ENCODE measurements at places on chromosomes 6 and 20.

- no peak for DNase-seq
Observed at GRCh38 chr6:159438106-159438505, 254.9 kb downstream of the SOD2 start.

GRCh38 chr6:17556014-17556413 is 44.1 kb upstream of the FAM8A1 start:
- DNase-seq, result no peak

DNA sequence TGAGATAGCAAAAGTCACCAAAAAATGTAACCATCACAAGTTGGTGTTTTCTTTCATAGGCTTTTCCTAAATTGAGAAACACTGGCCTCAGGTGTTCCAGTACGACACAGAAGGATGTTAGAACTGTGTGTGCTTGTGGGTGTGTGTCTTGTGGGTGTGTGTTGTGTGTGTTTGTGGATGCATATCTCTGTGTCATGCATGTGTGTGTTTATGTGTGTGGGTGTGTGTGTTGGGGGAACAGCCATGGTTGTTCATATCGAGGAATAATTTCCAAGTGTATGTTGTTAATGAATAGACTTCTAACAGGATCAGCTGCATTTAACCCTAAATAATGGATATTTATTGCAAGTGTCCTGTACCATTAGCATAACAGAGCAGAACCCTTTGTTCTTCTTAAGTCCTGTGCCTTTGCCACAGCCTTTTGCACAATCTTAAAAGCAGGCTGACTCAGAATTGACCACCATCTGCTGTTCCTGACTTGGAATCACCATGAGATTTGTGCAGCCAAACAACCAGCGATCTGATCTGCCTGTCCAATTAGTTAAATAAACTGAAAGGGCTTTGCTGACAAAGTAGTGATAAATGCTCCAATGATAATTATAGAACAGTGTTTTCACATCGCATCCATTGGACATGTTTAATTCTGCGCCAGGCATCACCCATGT is 7.6 kb downstream of the CD93 start:
- DNase-seq, result no peak

GRCh38 chr6:108672641-108673040 is 111.9 kb downstream of the FOXO3 start:
- DNase-seq, result no peak

GRCh38 chr6:133568970-133569889 is 319.7 kb upstream of the TCF21 start:
- DNase-seq, result no peak

DNA sequence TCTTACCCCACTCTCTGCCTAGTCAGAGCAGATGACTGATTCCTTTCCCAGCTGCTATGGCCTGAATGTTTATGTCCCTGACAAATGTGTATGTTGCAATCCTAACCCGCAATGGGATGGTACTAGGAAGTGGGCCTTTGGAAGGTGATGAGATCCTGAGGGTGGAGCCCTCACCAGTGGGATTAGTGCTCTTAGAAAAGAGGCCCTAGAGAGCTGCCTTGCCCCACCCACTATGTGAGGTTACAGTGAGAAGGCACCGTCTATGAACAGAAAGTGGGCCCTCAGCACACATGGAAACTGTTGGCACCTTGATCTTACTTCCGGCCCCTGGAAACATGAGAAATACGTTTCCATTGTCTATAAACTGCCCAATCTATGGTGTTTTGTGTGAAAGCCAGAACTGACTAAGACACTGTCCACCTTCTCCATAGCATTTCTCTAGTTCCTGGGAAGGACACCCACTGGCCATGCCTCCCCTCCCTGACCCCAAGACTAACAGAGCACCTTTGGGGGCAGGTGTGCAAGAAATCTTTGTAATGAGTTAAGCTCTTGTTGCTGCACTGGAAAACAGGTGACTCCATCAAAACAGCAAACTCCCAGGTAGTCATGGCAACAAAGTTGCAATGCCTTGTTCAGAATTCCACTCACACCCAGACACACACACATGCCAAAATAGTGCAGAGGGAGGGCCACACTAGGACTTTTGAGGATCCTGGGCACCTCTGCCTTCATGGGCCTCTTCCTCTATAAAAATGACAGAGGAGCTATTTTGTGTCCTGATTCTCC is 16.2 kb downstream of the GABRR2 start:
- DNase-seq, result no peak

- DNase-seq, result no peak
Observed at GRCh38 chr6:43262000-43262779, 18.9 kb downstream of the TTBK1 start.

- no peak for DNase-seq
Observed at GRCh38 chr6:158684745-158685324, 35.0 kb downstream of the SYTL3 start.

GRCh38 chr20:62275219-62275618 is 27.6 kb upstream of the ADRM1 start:
- no peak for DNase-seq

GRCh38 chr6:65161661-65162060 is 545.4 kb downstream of the EYS start:
- no peak for DNase-seq

- no peak for DNase-seq
Observed at GRCh38 chr6:150619275-150619674, 19.6 kb downstream of the PLEKHG1 start.

DNA sequence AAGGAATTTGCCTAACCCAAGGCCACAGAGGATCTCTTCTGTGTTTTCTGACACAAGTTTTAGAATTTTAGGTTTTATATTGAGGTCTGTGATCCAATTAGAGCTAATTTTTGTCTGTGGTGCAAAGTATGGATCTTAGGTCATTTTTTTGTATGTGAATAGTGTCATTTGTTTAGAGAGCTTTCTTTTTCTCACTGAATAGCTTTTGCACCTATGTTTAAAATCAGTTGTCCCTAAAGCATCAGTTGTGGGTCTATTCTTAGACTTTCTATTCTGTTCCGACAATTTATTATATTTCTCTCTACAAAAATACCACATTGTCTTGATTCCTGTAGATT is 341 bp upstream of the MCM9 start:
- no peak for DNase-seq

DNA sequence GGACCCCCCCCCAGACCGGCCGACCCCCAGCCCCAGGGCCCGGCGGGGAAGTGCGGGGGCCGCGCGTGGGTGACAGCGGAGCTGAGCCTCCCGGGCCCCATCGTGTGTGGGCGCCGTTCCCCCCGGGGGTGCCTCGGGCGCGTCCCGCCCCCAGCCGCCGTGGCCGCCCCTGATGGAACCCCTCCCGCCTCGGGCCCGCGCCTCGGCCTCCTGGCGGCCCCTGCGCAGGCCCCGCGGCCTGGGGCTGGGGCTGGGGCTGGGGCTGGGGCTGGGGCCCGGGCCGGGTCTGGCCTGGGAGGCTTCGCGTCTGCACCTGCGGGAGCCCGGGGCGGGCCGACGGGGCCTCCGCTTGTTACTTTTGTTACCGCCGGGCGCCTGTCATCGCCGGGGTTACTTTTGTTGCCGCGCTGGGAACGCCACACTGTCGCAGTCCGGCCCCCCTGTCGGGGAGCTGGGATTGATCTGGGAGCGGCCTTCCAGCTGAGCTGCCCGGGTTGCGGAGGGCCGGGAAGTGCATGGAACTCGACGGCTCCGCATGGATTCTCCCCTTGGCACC is 598 bp downstream of the OGFR start:
- DNase-seq, result no peak

DNA sequence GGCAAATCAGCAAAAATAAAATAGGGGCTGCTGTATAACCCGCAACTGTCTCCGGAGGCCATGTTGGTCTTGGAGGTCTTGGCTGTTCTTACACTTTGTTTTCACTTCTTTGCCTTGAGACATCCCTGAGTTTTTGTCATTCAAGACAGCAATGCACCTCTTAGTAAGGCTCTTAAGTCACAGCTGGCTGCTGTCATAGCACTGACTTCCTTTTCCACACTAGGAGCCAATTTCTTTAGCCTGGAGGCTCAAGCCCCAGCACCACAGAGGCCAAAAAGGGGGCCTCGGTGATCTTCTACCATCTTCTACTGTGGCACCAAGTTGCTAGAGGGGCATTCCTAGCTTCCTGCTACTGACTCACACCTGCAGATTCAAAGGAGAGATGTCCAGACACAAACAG is 536.3 kb downstream of the CDH26 start:
- DNase-seq, result no peak

DNA sequence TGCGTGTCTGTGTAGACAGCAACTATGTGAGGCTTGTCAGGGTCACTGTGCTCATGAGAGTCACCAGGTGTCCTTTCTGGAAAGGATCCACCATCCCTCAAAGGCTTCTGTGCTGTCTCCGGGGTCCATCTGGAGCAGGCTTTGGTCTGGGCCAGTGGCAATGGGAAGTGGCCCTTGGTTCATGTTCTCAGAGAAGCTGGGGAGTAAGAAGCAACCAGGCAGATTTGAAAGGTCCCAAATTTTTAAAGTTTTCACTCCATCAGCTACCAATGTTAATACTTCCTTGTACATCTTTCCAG is 68.2 kb downstream of the GCNT2 start:
- no peak for DNase-seq

- no peak for DNase-seq
Observed at GRCh38 chr6:39170860-39171259, 55.9 kb upstream of the SAYSD1 start.

DNA sequence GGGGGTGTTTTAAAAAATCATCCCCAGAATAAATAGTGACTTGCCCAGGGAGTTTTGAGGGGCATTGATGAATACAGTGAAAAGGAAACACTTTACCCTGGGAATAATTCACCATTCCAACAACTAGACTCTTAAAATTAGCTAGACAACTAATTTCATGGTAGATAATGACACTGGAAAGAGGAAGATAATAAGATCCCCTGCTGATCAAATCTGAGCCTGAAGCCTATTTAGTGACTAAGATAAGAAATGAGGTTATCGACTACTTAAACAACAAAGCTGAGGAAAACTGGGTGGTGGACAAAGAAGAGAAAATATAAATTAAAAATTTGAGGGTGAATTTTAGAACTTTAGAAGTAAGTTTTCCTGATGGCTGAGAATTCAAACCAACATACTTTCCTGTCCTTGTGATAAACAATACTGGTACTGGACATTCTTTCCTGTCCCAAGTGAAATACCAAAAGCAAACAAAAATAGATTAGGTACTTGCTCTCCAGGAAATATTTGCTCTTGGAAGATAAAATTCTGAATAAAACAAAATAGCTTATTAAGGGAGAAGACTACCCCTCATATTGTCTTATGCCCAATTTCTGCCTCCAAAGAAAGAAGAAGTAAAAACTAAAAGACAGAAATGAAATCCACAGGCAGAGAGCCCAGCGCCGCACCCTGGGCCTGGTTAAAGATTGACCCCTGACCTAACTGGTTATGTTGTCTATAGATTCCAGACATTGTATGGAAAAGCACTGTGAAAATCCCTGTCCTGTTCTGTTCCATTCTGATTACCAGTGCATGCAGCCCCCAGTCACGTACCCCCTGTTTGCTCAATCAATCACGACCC is 64.0 kb upstream of the ADGRF4 start:
- no peak for DNase-seq

GRCh38 chr6:11343963-11344723 is 111.7 kb upstream of the NEDD9 start:
- no peak for DNase-seq

GRCh38 chr20:50625986-50626677 is 65.2 kb downstream of the RIPOR3 start:
- no peak for DNase-seq

GRCh38 chr6:45688180-45688579 is 310.4 kb upstream of the SUPT3H start:
- DNase-seq, result no peak

DNA sequence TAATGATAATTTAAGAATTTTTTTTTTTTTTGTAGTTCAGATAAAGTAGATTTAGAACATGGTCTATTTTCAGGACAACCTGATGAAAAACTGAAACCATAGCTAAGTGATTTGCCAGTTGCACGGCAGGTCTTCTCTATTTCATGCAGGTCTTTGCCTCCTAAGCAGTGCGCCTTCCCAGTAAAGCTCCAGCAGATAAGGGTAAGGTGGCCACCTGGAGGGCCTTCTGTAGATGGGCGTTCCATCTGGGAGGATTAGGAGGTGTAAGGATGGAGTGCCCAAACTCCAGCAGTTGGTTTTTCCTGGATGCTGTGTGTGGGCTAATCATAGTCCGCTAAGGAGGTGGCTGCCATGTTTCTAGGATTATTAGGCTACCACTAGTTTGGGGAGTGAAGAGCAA is 107.1 kb downstream of the ARID1B start:
- DNase-seq, result no peak

DNA sequence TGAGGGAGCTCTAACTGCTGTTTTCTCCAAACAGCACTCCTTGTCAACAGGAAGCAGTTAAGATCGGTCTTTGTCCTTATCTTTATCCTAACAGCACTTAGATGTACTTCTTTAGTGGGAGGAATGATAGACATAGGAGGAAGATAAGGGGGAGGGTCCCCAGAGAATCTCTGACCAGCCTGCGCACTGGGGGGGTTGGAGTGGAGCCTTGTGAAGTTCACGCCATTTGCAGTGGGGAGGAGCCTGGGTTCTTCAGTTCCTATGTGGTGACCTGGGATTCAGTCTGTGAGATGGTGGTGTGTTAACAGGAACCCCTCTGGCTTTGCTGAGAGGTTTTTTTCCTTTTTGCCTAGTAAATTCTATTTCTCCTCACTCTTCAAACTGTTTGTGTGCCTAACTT is 18.1 kb upstream of the ASCC3 start:
- no peak for DNase-seq

GRCh38 chr6:154514481-154514880 is 4.0 kb upstream of the CNKSR3 start:
- no peak for DNase-seq

DNA sequence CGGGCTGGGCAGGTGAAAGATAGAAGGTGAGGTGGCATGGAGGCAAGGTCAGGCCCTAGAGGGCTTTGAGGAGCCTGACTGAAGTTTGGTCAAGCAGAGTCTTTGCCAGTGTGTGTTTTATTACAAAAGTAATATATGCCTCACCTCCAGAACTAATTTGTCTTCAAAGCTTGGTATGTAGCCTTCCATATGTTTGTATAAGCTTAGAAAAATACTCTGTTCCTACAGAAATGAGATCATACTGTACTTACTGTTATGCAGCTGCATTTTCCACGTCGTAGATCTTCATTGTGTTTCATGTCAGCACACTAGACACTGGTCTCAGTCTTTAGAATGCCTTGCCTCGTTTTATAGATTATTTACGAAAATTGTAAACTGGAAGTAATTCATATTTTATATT is 61.8 kb downstream of the ANKS1A start:
- DNase-seq, result no peak

DNA sequence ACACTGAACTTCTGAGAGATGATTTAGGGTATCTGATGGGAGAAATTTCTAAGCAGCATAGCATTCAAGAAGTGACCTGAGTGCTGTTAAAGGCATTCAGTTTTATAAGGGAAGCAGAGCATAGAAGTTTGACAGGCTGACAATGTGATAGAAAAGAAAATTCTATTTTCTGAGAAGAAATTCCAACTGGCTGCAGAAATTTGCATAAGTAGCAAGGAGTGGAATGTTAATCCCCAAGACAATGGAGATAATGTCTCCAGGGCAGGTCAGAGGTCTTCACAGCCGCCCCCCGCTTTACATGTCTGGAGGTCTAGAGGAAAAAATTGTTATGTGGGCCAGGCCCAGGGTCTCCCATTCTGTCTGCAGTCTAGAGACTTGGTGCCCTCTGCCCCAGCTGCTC is 1361.8 kb upstream of the EYS start:
- DNase-seq, result no peak
